ENCODE measurements at places on chromosomes 7 and 10.

- H3K27ac ChIP-seq, result no peak overlapping the region
- no peaks in the 10 kb centered on the region for H3K4me1 ChIP-seq
- no peaks in the 10 kb centered on the region for H3K36me3 ChIP-seq
- no peak for DNase-seq
- no peak overlapping the region for H3K4me3 ChIP-seq
These were observed 146.3 kb downstream of the OTUD1 start for GRCh38 chr10:23585186-23585585.

DNA sequence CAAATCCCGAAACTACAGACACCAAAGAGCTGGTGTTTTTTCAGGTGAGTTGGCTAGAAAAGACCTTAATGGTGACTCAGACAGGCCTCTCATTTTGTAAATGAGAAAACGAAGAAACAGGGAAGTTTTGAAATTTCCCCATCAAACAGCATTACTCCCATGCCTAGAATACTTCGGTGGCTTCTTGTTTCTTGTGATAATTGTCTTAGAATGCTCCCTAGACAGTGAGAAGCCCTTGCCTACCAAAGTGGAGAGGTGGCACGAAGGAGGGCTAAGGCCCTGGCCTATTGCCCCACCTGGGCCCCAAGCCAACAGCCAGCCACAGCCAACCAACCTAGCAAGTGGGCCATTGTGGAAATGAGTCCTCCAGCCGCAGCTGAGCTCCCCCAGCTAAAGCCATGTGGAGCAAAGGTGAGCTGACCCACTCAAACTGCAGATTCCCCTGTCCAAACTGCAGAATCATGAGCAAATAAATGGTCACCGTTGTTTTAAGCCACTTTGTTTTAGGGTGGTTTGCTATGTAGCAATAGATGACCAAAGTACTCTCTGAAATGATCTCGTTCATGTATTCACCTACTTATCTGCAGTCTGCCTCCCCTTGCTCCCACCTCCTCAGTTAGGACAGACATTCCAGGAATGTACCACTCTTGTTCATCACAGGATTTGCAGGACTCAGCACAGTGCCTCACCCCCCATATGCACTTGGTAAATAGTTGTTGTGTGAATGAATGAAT lies 97.7 kb upstream of the FGFR2 start:
- H3K4me3 ChIP-seq, result no peak overlapping the region
- no peaks in the 10 kb centered on the region for H3K36me3 ChIP-seq
- H3K4me1 ChIP-seq, result no peaks in the 10 kb centered on the region

DNA sequence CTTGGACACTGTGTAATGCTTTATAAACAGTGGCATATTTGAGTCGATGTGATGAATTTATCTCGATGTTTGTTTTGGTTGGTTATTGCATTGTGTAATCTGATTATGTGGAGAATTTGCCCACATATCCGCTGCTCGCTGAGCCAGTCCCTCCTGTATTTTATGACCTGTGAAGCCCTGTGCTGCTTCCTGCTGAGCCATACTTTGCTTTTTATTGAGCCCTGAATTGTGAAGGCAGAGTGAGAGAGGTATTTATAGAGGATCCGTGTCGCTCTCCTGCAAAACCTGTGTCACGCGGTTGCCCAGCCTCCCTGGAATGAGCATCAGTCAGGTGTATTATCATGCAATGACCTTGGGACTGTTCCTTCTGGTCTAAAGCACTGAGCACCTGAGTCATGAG lies 253.7 kb downstream of the ARHGAP21 start:
- DNase-seq, result no peak
- H3K36me3 ChIP-seq, result no peaks in the 10 kb centered on the region
- H3K27me3 ChIP-seq, result peaks cover 23% of the 10 kb centered on the region
- H3K4me3 ChIP-seq, result no peak overlapping the region
- no peaks in the 10 kb centered on the region for H3K4me1 ChIP-seq

- H3K4me3 ChIP-seq, result no peak overlapping the region
- H3K36me3 ChIP-seq, result no peaks in the 10 kb centered on the region
- peaks cover 30% of the 10 kb centered on the region for H3K27me3 ChIP-seq
- no peak overlapping the region for H3K27ac ChIP-seq
These were observed 30.7 kb downstream of the SLC16A12 start for GRCh38 chr10:89504691-89505090.

GRCh38 chr10:78980354-78980753 lies 88.4 kb upstream of the ZMIZ1 start:
- H3K36me3 ChIP-seq, result no peaks in the 10 kb centered on the region
- H3K4me1 ChIP-seq, result peaks cover 6% of the 10 kb centered on the region
- DNase-seq, result no peak
- no peaks in the 10 kb centered on the region for H3K27me3 ChIP-seq
- no peak overlapping the region for H3K27ac ChIP-seq

DNA sequence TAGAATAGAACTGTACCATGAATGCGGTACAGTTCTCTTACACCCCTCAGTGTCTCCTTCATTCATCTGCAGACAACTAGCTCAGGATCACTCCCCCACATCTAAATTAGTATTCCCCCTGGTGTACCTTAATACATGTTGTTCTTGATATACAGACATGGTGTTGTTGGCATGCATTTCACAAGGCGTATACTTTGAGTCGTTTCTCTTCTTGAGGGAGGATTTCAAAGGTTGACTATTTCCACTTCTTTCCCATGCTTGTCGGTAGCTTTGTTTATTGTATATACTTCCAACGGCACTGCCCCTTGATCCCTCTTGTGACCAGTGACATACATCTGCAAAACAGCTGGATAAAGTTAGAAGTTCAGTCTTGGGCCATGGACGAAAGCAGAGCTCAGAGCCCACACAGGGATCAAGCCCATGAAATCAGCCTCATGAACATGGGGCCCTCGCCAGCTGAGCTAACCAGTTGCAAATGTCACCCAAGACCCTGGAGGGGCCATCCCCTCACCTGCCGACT lies 8.6 kb downstream of the CPA4 start:
- no peaks in the 10 kb centered on the region for H3K36me3 ChIP-seq
- H3K4me1 ChIP-seq, result no peaks in the 10 kb centered on the region
- H3K27me3 ChIP-seq, result peaks cover 81% of the 10 kb centered on the region
- no peak for DNase-seq

GRCh38 chr7:102431617-102432298 lies 1.6 kb upstream of the ORAI2 start:
- H3K4me3 ChIP-seq, result peak overlapping the region; percentile 78
- DNase-seq, result peak; percentile 63
- peaks cover 34% of the 10 kb centered on the region for H3K4me1 ChIP-seq
- H3K27ac ChIP-seq, result peak overlapping the region; percentile 100
- H3K36me3 ChIP-seq, result peaks cover 48% of the 10 kb centered on the region

GRCh38 chr7:26081638-26082037 lies 70.4 kb upstream of the NFE2L3 start:
- no peak overlapping the region for H3K4me3 ChIP-seq
- H3K27ac ChIP-seq, result no peak overlapping the region
- no peaks in the 10 kb centered on the region for H3K4me1 ChIP-seq
- peaks cover 52% of the 10 kb centered on the region for H3K27me3 ChIP-seq
- H3K36me3 ChIP-seq, result peaks cover 3% of the 10 kb centered on the region

- peaks cover 7% of the 10 kb centered on the region for H3K27me3 ChIP-seq
- no peaks in the 10 kb centered on the region for H3K4me1 ChIP-seq
- H3K4me3 ChIP-seq, result no peak overlapping the region
- no peak for DNase-seq
- H3K27ac ChIP-seq, result no peak overlapping the region
These were observed 36.3 kb upstream of the TCF7L2 start for GRCh38 chr10:112913661-112914287.

DNA sequence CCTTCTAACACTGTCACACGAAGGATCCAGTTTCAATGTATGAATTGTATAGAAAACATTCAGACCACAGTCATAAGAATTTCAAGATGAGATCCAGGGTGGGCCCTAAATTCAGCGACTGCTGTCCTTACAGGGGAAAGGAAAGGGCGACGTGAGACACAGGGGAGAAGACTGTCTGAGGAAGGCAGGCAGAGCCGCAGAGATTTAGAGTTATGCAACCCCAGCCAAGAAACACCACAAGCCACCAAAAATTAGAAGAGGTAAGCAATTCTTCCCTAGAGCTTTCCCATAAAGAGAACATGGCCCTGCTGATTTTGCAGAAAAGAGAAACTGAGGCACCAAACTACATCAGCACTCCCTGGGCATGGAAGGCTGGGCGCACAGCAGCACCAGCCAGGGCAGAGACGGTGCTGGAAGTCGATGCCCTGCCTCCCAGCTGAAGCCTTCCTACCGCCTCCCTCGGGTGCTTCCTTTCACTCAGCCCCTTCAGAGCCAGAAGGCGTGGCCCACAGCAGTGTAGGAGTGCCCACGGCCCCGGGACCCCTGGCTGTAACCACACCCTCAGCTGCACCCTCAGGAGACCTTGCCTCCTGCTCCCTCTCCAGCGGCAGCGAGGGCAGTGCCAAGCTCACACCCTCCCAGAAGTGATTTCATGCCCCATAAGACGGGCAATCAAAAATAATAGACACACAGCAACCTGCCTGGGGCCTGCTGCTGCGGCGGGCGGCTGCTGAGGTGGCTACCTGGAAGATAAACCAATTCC lies 81.0 kb upstream of the LRRC4 start:
- no peak overlapping the region for H3K27ac ChIP-seq
- peaks cover 46% of the 10 kb centered on the region for H3K4me1 ChIP-seq
- peak overlapping the region; percentile 62 for H3K4me3 ChIP-seq
- H3K27me3 ChIP-seq, result no peaks in the 10 kb centered on the region

- H3K36me3 ChIP-seq, result no peaks in the 10 kb centered on the region
- no peaks in the 10 kb centered on the region for H3K4me1 ChIP-seq
- no peak overlapping the region for H3K27ac ChIP-seq
- no peaks in the 10 kb centered on the region for H3K27me3 ChIP-seq
- DNase-seq, result no peak
- H3K4me3 ChIP-seq, result no peak overlapping the region
These were observed 1326.3 kb downstream of the XPNPEP1 start for GRCh38 chr10:108597031-108597430.

DNA sequence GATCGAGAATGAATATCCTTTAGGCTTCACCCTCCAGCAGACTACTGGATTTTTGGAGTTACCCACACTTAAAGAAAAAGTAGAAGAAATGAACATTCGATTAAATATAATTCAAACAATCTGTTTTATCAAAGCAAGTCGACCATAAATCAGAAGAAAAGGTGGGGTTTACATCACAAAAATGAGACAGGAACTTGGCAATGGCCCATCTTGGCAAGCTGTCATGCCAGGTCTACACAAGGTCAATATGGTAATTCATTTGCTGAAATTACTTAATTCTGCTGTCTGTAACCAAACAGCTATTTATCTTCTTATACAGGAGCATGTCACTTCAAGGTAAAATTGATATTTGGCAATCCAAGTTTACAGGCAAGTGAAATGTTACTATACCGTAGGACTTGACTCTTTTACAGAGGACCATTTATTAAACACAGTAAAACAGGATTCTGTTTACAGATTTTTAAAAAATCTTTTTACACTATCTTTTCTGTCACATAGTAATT lies 640.6 kb upstream of the NRP1 start:
- DNase-seq, result no peak
- H3K36me3 ChIP-seq, result no peaks in the 10 kb centered on the region
- no peak overlapping the region for H3K27ac ChIP-seq
- no peaks in the 10 kb centered on the region for H3K4me1 ChIP-seq

GRCh38 chr10:102604439-102604841 lies 39.8 kb upstream of the TRIM8 start:
- H3K4me3 ChIP-seq, result no peak overlapping the region
- no peaks in the 10 kb centered on the region for H3K27me3 ChIP-seq
- no peak for DNase-seq

DNA sequence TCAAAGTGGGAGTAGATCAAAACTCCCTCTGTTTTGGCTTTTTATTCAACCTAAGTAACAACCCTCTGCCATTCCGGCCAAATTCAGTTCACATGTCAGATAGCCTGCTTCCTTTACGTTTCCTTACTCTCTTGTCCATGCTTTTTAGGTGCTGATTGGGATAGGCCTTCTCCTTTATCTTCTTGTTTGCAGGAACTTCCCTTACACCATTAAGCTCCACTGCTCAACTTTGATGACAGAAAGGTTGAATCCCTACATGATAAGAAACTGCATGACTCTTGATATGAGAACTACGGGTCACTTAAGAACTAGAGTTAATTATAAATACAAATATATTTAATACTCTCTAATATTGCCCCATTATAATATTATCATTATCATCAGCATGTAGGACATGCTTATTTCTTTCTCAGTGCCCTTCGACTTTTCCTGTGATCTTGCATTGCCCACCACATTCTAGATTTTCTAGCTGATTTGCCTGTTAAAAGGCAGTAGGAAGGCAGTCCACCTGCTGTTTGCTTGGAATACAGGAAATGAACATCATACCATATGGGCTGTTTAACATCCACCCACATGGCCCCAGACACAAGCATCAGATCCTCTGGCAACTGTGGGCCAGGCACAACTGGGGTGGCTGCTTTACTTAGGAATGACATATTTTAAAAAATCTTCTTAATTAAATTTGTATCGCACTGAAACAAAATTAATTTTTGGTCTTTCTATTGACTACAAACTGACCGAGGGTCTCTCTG lies 59.7 kb upstream of the CCDC6 start:
- H3K27ac ChIP-seq, result no peak overlapping the region
- H3K4me3 ChIP-seq, result no peak overlapping the region
- H3K27me3 ChIP-seq, result peaks cover 14% of the 10 kb centered on the region
- H3K4me1 ChIP-seq, result no peaks in the 10 kb centered on the region
- DNase-seq, result no peak
- H3K36me3 ChIP-seq, result no peaks in the 10 kb centered on the region

DNA sequence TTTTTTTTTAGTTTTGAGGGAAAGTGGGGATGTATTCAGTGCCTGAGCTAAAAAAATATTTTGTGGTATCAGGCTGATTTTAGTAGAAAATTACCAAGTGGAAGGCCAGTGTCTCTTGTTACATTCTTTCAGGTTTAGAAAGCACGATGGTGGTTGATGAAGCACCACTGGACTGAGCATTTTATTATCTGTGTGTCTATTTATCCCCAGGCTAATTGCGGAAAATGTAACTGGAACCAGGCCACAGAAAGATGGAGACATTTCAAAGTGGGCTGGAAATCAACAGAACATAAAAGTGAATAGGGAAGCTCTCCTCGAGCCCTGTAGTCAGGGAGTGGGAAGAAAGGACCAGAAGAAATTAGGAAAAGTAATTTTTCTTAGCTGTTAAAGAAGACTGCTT lies 261.0 kb downstream of the STK31 start:
- H3K36me3 ChIP-seq, result no peaks in the 10 kb centered on the region
- H3K27ac ChIP-seq, result no peak overlapping the region
- DNase-seq, result no peak
- peaks cover 4% of the 10 kb centered on the region for H3K4me1 ChIP-seq
- no peaks in the 10 kb centered on the region for H3K27me3 ChIP-seq

All from effector memory CD8-positive, alpha-beta T cell (primary cell).